ENCODE measurements at places on chromosomes 5 and 9.
A peak's percentile ranks its signal among the peaks of the same experiment; 100 is the strongest.

- peak; percentile 5 for DNase-seq
Observed at GRCh38 chr9:33264003-33264472, 470 bp downstream of the BAG1 start.

GRCh38 chr5:56230576-56230975 is 2.6 kb downstream of the ANKRD55 start:
- DNase-seq: no peak

- no peak for DNase-seq
Observed at GRCh38 chr5:10420932-10421331, 20.7 kb upstream of the ROPN1L start.

- DNase-seq: no peak
Observed at GRCh38 chr5:128358826-128359225, 179.2 kb downstream of the FBN2 start.

GRCh38 chr9:3856592-3856991 is 330.8 kb upstream of the RFX3 start:
- no peak for DNase-seq

DNA sequence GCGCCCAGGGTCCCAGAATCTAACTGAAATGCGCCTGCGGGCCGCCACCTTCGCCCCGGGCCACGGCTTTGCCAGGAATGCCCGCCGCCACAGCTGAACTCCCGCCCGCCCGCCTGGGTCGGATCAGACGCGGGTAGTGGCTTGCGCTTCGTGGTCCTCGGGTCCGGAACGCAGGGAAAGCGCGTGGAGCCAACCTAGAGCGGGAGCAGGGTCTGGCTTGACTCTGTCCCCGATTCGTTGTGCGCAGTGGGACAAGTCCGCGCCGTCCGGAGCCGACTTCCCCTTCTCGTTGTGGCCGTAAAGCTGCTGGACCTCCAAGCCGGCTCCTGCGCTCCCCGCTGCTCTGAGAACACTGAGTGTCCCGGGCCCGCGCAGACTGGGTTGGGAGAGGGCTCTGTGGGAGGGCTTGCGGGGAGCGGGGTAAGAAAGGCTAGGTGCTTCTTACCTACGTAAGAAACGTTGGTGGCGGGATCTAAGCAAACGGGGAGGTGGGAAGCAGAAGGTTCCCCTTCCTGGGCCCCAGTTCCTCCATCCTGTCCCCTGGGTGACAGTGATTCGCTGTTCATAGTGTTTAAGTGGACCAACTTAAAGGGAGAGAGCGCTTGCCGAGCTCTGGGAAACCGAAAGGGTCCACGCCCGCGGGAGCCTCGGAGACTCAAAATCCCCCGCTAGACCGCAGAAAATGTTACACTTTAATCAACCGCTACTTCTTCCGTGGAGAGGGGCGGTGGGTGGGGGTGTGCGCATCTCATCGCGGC is 4.4 kb upstream of the FOXE1 start:
- DNase-seq: no peak

DNA sequence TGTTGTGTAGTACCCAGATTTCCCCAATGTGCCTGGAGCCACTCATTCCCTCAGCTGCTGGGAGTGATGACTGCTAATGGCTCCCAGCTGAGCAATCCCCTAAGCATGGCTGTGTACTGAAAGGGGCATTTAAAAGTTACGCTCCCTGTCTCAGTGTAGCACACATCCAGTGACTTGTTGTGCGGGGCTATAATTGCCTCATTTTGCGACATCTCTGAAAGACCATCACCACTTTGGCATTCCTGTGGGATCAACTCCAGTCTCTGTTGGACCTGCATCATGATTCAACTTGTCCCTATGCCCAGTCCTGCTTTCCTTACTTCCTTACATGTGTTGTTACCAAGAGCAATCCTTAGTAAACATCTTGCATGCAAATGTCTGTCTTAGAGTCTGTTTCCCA is 201.2 kb upstream of the MPDZ start:
- DNase-seq: no peak

- no peak for DNase-seq
Observed at GRCh38 chr5:81038495-81038894, 78.3 kb downstream of the RASGRF2 start.

GRCh38 chr9:81716409-81716808 is 27.1 kb upstream of the TLE1 start:
- no peak for DNase-seq

GRCh38 chr9:79686381-79687130 is 114.8 kb downstream of the TLE4 start:
- no peak for DNase-seq

DNA sequence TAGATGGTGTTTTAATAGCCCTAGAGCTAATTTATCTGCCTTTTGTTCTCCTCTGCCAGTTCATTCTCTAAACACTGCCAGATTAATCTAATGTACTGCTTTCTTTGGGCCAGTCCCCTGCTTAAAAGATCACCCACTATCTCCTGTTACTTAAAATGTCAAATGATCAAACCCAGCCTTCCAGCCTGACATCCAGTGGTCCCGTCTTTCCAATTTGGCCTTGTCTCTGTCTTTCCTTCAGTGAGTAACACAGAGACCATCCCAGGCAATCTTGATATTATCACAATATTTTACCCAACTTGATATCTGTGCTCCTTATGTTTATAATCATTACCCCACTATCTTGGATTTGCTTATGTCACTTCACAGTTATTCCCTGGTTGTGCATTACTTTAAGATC is 12.0 kb downstream of the PRR16 start:
- no peak for DNase-seq

DNA sequence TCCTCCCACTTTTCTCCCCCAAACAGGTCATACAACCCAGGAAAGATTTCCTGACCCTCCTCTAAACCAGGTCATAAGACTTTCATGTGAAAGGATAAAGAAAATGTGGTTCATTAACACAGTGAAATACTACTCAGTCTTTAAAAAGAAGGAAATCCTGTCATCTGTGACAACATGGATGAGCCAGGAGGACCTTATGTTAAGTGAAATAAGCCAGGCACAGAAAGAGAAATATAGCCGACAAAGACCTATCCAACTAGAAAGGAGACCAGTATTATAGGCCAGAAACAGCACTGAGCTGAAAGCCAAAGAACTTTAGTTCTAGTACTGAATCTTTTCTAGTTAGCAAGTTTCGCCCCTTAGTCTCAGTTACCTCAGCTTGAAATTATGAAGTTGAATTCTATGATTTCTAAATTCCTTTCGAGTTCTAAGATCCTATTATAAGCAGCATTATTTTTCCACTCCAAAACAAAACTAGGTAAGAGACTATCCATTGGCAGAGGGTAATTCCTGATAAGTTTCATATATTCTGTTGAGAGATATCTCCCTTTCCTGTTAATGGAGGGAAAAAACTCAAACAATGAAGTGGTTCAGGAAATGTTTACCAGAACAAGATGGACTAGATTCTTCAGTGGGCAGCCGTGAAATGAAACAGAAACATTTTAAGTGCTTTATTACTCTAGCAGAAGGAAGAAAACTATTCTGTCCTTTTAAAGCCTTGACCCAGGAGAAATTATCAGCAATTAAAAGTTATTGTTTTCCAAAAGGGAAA is 42.5 kb downstream of the GNA14 start:
- DNase-seq: no peak
